CD8-positive, alpha-beta memory T cell (primary cell): ENCODE measurements at places on chromosomes 12 and 14. TPM values are rescaled to one million over a fixed set of nuclear protein-coding genes. Genes with fewer than 3 reads are reported as not detected.

ARHGAP9 gene
- polyA plus RNA-seq = 181 TPM

DNA sequence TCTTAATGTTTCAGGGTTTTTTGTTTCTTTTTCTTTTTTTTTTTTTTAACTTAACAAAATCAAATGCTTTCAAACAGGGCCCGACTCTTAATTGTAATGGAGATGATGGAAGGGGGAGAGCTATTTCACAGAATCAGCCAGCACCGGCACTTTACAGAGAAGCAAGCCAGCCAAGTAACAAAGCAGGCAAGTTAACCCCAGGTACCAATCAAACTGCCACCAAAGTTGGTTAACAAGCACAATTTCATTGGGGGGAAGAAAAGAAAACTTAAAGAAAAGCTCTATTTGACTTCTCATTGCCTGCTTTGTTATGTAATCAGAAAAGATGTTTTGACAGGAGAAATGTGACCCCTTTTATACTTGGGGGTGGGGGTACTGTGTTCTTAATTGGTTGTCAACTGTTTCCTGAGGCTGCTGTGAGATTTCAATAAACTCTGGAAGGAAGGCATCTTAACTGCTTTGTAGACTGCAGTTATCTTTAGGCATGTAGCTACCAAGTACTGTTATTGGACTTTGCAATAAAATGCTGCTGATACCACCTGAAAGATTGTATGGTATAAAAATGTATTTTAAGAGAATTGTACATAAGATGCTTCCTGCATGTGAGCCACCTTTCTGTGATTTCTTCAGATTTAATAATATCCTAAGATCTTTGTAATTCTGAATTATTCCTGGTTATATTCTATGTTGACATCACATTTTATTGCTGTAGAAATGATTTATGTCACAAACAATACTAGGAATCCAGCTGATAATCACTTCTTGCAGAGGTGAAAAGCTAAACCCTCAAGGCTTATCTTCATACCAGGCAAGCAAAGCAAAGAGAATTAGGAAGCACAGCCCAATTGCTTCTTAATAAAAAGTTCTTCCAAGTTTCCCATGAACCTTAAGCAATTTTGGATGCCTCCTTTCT, 26.9 kb downstream of the MAPKAPK5 start:
- no peak for DNase-seq

- no peak for DNase-seq
These were observed 9.0 kb downstream of the MVK start for GRCh38 chr12:109582636-109583035.

POU6F1 gene
- 2.2 TPM for polyA plus RNA-seq

GRCh38 chr12:104604070-104604994, 147.6 kb downstream of the CHST11 start:
- peak; percentile 4 for DNase-seq

DNA sequence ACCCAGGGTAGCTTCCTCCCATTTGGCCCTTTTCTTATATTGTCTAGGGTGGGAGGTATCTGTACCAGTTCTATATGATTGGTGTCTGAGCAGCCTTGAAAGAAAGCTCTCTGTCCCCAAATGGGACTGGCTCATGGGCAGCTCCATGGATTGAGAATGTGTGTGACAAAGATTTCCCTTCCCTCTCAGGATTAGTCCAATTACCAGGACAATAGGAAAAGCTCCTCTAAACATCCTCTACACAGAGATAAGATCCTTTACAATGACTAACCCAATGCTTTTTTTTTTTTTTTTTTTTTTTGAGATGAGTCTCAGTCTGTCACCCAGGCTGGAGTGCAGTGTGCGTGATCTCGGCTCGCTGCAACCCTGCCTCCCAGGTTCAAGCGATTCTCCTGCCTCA, 112.1 kb downstream of the SLC35F4 start:
- no peak for DNase-seq

RPGRIP1 gene
- polyA plus RNA-seq = not detected

DNA sequence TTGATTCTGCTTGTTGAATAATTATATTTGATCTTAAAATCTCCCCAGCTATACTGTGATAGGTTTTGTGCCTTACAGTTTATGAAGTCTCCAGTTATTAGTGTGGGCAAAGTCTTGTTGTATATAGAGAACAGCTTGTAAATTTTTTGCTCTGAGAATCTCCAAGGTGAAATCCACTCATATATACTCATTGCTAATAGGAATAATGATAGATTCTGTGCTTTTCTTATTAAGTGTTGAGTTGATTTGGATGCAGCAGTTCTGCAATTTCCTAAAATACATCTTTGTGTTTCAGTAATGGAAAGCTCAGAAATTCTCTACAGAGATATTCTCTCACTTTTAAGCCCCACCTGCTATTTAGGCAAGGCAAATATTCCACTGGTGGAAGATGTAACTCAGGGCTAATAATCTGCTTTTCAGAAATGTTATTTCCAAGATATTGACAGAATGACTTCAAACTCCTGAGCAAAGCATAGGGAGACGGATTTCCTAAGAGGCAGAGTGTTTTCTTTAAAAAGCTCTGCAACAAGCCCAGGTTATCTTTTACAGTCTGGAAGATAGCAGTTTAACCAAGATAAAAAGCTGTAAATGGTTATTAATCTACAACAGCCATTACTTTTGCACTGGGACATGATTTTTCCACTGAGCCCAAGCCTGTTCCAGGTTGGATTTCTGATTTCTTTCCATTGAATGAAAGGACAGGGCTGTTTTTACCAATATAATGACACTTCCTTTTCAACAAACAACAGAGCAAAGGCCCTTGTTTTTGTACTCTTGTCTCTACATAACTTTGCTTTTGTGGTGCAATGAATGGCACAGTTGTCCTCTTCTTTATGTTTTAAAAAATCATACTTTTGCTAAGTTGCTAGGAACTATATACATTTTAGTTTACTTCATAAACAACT, 239.9 kb upstream of the ATP2B1 start:
- no peak for DNase-seq

SDR9C7 gene
- not detected for polyA plus RNA-seq

DNA sequence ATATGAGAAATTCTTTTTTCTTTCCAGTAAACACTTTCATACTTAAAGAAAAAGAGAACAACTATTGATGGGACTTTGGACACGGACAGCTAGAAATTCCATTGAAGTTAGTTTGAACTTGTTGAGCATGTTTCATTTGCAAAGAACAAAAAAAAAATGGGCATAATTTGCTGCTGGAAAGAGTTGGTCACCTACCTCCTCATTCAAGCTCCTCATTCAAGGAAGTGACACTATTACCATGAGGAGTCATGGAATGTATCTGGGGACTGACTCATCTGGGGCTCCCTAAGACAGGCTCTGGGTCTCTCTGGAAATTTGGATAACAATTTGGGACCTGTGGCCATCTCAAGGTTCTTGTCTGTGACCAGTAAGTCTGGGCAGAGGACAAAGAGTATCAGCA, 50.4 kb downstream of the KICS2 start:
- no peak for DNase-seq

GPR68 gene
- polyA plus RNA-seq = 22.7 TPM

DNA sequence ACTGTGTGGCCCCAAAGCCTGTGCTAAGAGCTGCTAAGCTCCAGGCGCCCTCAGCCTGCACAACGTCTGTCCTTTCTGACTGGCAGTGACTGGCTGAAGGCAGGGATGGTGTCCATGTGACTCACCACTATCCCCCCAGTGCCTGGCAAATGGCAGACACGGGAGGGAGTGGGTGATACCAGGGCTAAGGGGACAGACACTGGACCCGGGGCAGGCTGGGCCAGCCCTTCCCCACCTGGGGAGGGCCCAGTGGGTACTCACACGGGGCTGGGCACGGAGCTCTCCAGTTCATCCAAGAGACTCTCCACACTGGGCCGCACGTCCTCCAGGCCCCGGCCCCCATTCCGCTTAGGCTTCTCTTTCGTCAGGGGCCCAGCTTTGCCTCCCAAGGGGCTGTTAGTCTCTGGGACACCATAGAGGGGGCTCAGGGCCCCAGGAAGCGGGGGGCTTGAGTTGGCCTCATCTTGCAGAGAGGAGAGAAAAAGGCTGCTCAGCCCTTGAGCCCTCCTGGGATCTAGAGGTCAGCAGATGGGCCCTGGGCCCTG, 21.4 kb upstream of the RPLP0 start:
- DNase-seq = no peak

LTBR gene
- not detected for polyA plus RNA-seq

NXPH4 gene
- not detected for polyA plus RNA-seq

DNA sequence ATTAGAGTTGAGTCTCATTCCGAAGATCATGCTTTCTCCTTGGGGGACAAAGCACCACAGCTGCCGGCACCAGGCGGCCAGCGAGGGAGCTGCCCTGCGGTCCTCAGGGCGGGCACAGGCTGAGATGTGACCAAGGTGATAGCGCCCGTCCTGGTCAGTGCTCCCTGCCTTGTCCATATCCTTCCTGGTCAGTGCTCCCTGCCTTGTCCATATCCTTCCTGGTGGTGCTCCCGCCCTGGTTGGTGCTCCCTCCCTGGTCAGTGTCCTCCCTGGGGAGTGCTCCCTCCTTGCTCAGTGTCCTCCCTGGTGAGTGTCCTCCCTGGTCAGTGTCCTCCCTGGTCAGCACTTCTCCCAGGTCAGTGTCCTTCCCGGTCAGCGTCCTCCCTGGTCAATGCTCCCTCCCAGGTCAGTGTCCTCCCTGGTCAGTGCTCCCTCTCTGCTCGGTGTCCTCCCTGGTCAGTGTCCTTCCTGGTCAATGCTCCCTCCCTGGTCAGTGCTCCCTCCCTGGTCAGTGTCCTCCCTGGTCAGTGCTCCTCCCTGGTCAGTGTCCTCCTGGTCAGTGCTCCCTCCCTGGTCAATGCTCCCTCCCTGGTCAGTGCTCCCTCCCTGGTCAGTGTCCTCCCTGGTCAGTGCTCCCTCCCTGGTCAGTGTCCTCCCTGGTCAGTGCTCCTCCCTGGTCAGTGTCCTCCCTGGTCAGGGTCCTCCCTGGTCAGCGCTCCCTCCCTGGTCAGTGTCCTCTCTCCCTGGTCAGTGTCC, 92.2 kb downstream of the ADGRD1 start:
- no peak for DNase-seq

- no peak for DNase-seq
These were observed 68.2 kb upstream of the EVL start for GRCh38 chr14:99996951-99997571.

CFAP251 gene
- polyA plus RNA-seq = not detected

- DNase-seq = no peak
These were observed 41.8 kb downstream of the TUNAR start for GRCh38 chr14:95918466-95918865.

MAP3K12 gene
- polyA plus RNA-seq = 6.9 TPM

KLRK1 gene
- polyA plus RNA-seq = 562 TPM

DNA sequence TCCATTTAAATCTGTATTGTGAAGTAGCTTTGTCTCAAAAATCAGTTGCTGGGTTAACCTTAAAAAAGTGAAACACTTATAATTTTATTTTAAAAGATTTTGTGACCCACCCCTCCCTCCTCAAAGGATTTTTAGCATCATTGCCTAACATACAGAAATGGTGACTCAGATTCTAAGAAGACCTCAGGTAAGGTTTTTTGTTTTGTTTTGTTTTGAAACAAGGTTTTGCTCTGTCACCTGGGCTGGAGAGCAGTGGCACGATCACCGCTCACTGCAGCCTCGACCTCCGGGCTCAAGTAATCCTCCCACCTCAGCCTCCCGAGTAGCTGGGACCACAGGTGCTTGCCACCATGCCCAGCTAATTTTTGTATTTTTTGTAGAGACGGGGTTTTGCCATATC, 74.2 kb downstream of the GNS start:
- DNase-seq = no peak

- no peak for DNase-seq
These were observed 27.1 kb upstream of the OXA1L start for GRCh38 chr14:22739423-22739822.

SMCO2 gene
- polyA plus RNA-seq = not detected

DNA sequence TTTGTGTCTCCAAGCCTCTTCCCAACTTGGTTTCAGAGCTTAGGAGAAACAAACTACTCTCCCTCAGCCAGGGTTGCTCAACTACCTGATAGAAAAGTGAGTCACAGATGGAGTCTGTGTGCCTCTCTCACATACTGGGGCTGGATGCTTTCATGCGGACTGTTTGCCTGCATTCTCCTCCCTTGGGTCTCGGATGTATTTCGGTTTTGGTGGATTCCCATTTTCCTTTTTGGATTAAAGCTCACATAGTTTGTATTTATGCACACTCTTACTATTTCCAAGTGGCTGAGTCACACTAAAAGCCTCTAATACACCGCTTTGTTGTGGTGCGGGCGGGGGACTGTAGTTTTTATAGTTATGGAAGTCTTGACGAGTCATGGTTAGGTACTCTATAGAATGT, 505.4 kb downstream of the LRFN5 start:
- DNase-seq = no peak

DNA sequence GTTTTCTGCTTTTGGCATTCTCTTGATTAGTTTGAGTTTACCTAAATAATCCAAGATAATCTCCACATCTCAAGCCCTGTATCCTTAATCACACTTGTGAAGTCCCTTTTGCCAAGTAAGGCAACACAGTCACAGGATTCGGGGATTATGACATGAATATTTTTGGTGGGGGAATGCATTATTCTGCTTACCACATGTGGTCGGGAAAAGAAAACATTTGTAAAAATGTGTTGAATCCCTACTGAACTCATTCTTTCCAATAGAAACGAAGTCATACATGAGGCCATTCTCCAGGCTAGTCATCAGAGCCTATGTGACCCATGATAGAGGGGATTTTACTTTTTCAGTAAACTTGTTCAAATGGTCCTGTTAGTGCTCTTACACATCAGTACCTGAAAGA, 58.5 kb upstream of the PRICKLE1 start:
- no peak for DNase-seq

DNA sequence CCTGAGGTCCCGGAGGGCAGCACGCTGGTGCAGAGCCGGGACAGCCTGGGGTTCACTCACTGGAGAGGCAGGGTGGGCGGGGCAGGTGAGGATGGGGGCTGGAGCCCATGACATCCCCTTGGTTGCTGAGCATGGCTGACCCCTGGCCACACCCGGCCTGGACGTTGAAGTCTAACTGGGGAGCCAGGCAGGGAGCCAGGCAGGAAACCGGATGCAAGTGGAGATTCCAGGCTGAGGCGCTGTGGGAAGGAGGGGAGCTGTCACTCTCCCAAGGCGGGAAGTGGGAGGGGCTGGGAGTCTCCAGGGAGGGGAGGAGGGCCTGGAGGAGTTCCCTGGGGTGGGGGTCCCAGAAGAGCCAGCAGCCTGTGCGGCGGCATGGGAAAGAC, 7.7 kb upstream of the INF2 start:
- no peak for DNase-seq

- no peak for DNase-seq
These were observed 622.3 kb downstream of the C12orf50 start for GRCh38 chr12:87406926-87407325.

GRCh38 chr14:91929700-91930099, 17.8 kb downstream of the FBLN5 start:
- no peak for DNase-seq
